RPMI8226 (cell line): ENCODE measurements at places on chromosomes 1 and 21.

GRCh38 chr1:152347116-152347728 is 12.6 kb downstream of the FLG2 start:
- DNase-seq: peak; percentile 77

GRCh38 chr1:30315185-30315960 is 408.0 kb downstream of the MATN1 start:
- DNase-seq: no peak

GRCh38 chr1:212596798-212597197 is 11.8 kb upstream of the ATF3 start:
- no peak for DNase-seq

DNA sequence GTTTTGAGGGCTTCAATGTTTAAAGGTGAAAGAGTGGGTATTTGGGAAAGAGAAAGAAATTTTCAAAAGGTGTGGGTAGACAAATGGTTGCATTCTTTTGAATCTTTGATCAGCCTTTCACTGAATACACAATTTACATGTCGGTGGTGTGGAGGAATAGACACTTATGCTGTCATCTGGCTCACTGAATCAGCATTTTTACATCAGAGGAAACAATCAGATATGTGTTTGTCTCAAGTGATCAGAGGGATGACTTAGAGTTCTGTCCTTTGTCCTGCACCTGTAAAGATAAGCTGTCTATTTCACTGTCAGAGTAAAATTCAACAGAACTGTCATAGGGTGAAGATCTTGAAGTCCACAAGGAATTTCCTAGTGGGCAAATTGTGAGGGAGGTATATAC is 170.9 kb upstream of the USP25 start:
- DNase-seq: no peak

DNA sequence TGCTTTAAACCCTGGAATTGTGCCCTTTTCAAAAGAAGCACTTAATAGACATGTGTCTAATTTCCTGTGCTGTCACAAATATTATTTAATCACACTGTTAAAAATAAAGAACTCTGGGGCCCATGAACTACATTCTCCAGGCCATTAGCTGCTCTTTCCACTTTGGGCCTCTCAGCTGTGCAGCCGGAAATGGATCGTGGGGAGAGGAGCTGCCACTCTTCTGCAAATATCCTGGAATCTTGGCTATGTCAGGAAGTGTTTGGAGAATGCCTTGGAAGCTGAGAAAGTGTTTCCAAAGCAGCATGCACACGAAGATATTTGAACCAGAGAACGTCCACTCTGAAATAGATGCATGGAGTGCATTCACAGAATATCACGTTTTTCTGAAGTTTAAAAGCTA is 27.5 kb upstream of the VPS26C start:
- DNase-seq: no peak

DNA sequence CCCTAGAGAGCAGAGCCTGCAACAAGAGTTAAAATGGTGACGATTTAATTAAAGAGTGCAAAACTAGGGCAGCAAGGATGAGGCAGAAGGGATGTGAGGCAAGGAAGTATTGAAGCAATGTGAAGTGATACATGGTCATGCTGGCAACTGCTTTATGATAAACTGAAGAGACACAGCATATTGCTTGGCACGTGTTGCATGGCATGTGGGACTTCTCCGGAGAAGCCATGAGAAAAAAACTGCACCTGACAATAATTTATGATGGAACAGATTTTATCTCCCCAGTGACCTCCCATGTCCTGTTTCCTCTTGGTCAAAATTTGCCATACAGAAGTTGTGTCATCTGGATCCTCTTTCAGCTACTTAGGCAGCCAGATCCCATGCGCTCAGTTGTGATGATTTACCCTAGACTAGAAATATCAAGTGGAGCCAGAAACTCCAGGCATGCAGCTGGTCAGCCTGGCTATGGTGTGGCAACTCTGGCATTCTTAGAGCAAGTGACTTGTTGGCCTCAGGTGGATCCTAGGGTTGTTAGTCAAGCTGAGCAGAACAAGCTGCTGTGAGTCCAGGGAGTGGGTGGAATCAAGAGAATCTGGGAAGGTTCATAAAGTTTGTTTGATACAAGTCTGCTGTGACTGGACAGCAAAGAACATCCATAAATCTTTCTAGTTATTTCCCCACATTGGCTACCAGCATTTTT is 611.4 kb upstream of the USP24 start:
- no peak for DNase-seq

- DNase-seq: peak; percentile 72
Measured at GRCh38 chr1:1004780-1005697, 5.1 kb upstream of the HES4 start.

- no peak for DNase-seq
Measured at GRCh38 chr1:162485236-162485635, 12.4 kb upstream of the UHMK1 start.

DNA sequence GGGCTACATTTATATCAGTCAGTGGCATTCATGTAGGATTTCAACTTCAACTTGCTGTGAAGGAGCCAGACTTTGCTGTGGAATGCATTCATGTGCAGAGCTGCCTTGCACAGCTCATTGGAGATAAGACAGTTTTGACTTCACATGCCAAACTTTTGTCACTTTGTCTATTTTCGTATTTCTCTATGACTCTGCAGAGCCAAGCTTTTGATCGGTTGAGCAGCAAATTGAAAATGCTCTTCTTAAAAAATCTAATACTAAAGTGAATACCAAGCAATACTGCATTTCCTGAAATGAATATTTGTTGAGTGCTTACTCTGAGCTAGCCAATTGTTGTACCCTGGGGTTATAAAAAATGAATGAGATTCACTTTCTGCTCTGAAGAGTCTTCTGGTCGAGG is 388.7 kb downstream of the ST6GALNAC3 start:
- no peak for DNase-seq

DNA sequence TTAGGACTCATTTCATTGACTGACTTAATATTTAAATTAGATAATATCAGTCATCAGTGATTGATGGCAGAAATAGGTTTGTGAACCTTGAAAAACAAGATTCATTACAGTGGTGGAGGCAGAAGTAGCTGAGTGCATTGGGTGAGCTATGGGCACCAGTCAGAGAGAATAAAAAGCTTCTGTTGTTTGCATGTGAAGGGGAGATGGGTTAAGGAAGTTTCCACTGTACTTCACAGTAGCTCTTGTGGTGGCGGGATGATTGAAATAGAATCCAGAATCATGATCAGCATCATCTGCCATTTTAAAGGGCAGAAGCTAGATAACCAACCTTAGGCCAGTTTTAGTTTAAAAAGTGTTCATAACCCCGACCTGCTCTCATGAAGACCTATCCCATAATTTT is 66.2 kb downstream of the DTL start:
- DNase-seq: no peak

DNA sequence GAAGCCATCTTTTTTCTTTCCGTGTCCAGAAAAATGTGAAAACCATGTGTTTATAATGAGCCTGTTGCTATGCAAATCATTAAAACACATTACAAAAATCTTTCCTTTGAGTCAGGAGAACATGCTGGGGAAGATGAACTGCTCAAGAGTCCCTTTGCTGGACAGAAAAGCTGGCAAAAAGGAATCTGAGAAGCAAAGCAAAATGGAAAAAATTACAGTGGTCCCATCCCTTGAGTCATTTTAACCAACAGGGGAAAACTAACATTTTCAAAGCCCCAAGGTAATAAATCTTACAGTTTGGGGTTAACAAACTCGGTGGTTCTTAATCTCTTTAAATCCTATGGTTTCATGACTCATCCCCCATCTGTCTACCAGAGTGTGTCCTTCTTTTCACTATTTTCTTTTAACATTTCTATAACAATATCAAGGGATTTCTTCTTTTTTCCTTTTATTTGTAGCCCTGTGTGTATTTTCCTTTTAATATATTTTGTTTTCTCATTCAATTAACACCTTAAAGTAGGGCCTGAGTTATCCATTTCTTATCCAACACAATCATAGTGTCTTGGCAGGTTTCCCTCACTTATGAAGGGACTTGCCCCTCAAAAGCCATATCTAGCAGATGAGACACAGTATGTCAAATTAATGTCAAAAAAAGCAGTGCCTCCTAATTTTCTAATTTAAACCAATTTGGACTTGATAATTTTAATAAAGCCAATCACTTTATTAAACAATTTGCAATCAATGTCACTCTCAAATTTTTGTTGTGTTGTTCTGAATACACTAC is 105.4 kb downstream of the PTPN14 start:
- no peak for DNase-seq

DNA sequence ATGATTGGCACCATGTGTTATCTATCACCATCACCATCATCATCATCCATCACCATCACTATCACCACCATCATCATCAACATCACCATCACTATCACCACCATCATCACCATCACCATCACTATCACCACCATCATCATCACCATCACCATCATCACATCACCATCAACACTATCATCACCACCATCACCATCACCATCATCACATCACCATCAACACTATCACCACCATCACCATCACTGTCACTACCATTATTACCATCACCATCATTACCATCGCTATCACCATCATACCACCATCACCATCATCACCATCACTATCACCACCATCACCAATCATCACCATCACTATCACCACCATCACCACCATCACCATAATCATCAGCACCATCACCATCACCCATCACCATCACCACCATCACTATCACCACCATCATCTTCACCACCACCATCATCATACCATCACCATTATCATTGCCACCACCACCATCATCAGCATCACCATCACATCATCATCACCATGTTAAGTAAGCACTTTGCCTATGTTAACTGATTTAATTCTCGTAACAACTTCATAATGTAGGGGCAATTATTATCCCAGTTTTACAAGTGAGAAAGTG is 112.8 kb downstream of the LIPI start:
- no peak for DNase-seq

GRCh38 chr1:188269956-188270355 is 1441.2 kb downstream of the PLA2G4A start:
- no peak for DNase-seq

- no peak for DNase-seq
Measured at GRCh38 chr1:37146071-37146470, 111.8 kb upstream of the GRIK3 start.

- no peak for DNase-seq
Measured at GRCh38 chr1:205518661-205519540, 14.4 kb downstream of the CDK18 start.

DNA sequence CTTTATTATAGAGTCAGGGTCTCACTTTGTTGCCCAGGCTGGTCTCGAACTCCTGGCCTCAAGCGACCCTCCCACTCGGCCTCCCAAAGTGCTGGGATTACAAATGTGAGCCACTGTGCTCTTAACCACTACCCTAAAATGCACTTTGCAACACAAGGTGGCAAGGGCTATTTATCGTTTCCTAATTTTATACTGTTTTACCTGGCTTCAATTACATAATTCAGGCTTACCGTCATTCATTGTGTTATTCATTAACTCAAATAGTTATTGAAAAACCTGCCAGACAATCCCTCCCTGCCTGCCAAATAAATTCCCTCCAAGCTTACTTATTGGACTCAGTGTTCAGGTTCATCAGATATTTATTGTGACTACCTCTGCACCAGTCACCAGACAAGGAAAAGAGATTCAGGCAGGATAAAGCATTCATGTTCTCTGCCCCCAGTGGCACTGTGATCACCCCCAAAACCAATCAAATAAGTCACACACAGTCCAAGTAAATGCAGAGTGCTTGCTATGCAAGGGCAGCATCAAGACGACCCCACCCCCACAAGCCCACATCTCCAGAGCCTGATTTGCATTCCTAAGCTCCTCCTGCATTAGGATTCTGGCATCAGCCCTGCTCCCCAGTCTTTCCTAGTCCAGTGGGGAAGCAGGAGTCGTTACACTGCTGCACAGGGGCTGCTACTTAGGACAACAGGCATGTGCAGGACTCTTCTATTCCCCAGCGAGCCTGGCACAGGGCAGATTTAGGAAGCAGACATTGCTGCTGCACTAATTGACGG is 8.1 kb downstream of the PAQR7 start:
- DNase-seq: no peak

- DNase-seq: no peak
Measured at GRCh38 chr1:112723511-112723839, 8.3 kb upstream of the PPM1J start.

DNA sequence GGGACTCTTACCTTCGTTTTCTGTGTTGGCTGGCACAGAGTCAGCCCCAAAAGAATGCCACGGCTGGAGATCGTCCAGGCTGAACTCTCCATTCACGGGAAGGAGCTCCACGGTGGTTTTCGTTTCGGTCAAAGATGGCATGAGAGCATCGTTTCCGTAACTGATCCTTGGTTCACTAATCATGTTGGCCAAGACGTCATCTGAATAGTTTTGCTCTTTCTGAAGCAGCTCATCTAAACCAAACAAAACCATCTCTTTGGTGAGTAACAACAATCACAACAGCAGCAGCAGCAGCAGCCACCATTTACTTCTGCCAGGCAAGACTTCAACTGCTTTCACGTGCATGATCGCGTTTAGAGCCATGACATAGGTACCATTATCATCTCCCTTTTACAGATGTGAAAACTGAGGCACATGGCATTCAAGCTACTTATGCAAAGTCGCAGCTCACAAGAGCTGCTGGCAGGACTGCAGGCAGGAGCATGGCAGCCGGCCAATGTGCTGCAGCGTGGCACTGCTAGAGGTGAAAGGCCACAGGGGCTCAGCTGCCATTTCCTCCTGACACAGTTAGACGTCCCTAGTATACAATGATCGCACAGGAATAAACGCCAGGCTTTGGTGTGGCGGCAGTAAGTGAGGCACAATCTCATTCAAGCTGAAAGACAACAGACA is 177.1 kb downstream of the GABPA start:
- DNase-seq: no peak

- no peak for DNase-seq
Measured at GRCh38 chr21:44521301-44521927, 18.6 kb downstream of the KRTAP10-1 start.

DNA sequence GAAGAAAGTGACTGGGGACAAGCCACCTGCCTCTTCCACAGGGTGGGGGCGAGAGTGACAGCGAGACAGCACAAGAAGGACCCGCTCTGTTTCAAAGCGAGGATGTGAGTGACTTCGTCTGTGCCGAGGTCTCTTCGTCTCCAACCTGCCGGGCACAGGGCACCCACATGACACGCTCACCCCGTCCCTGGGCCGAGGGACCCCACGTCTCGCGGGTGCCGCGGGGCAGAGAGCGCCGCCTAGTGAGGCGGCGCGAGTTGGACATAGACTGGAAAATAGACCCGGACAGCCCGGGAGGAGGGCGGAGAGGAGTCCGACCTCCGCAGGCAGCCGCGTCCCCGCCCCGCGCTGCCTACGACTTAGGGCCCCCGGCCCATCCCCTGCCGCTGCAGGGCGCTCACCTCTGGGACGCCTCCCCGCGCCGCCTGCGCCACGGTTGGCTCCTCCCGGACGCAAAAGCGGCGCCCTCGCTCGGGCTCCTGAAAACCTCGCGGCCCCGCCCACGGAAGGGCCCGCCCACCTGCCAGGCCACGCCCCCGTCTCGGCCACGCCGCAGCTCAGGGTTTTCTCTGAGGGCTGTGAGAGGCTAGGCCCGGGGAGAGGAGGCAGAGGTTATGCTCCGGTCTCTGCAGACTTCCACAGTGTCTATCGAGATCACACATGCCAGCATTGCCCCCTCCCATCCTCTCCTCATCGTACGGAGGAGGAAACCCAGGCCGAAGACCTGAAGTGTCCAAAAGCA is at the start of gene TLR5:
Gene TLR5 (minus strand): TSS at position 454 of the 742 bp plus-strand sequence. CDS start 30,217 bp downstream, outside the sequence.
- DNase-seq: peak; percentile 95
